HFF-Myc (cell line): ENCODE measurements at places on chromosomes 16 and 17.
A peak's percentile ranks its signal among the peaks of the same experiment; 100 is the strongest.

- DNase-seq, result no peak
Measured at GRCh38 chr17:69761011-69761410, 314.0 kb upstream of the KCNJ16 start.

DNA sequence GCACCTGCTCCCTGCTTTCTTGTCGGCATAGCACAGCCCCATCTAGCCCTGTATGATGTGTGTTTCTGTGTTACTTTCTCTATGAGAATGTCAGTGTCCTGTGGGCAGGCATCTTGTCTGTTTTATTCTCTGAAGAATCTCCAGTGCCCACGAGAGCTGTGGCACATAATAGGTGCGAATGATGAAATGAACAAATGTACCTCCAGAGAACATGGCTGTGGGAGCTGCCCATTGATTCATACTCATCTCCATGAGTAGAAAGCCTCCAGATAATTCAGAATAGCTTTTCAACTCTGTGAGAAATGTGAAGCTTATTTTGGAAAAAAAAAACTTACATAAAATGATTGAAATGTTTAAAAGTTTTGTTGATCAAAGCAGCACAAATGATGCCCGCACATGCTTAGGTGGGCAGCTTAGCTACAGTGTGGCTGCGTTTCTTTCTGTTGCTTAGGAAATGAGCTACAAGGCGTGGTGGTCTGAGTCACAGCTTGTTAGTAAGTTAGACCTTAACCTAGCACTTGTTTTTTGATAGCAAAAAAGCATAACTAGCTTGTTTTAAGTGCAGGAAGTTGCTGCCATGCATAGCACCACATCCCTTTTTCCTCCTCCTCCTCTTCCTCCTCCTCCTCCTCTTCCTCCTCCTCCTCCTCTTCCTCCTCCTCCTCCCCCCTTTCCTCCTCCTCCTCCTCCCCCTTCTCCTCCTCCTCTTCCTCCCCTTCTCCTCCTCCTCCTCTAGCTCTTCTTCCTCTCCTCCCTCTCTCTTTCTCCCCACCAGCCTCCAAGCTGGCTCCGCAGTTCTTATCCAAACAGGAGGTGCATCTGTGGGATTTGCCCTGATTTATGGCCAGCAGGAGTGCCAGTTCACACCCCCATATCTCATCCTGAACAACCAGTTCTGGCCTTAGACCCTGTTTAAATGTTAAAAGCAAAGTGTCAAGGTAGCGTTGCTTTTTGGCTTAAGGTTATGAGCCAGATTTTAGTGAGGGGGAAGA, 221.5 kb downstream of the IRF8 start:
- DNase-seq, result no peak

DNA sequence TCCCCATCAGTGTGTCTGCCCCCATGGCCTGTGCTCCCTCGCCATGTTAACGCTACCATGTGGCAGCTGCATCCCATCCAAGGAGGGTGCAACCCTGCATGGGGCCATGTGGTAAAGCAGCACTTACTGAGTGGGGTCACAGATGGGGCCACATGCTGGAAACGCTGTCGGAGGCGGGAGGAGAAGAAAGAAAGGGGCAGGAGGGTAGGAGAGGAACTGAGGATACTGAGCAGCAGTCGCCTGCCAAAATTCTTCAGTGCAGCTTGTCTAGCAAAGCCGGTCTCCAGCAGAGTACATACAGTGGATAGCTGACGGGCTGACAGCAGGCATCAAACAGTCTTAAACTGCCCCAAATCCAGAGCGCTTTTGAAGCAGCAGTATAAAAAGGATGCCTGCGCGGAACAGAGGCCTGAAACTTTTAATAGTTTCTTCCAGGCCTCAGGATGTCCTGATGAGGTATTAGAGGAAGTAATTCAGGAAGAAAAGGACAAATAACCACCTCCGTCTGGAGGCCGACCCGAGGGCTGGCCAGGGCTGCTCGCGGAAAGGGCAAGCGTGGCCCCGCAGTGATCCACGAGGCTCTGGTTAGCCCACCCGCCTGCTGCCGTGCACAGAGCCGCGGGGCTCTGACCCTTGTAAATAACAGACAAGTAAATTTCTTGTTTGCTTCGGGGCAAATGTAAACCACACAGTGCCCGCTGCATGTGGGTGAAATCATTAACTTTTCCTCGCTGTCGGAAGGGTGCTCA, 149.0 kb downstream of the CCDC182 start:
- no peak for DNase-seq

DNA sequence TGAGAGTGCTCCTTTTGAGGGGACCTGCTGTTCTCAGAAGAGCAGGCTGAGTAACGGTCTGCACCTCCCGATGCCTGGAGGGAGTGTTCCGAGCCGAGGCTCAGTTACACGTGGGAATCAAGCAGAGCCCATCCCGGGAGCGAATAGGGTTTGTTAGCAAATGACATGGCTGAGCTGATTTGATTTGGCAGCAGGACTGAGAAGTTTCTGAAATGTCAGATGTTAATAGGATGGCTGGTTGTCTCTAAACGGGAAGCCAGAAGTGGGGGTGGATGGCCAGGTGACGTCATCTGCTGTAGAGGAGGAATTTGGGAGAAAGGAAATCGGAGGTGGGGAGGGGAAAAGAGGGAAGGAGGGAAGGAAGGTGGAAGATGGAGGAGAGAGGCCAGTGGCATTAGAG, 128.0 kb downstream of the RAP1GAP2 start:
- DNase-seq, result no peak

DNA sequence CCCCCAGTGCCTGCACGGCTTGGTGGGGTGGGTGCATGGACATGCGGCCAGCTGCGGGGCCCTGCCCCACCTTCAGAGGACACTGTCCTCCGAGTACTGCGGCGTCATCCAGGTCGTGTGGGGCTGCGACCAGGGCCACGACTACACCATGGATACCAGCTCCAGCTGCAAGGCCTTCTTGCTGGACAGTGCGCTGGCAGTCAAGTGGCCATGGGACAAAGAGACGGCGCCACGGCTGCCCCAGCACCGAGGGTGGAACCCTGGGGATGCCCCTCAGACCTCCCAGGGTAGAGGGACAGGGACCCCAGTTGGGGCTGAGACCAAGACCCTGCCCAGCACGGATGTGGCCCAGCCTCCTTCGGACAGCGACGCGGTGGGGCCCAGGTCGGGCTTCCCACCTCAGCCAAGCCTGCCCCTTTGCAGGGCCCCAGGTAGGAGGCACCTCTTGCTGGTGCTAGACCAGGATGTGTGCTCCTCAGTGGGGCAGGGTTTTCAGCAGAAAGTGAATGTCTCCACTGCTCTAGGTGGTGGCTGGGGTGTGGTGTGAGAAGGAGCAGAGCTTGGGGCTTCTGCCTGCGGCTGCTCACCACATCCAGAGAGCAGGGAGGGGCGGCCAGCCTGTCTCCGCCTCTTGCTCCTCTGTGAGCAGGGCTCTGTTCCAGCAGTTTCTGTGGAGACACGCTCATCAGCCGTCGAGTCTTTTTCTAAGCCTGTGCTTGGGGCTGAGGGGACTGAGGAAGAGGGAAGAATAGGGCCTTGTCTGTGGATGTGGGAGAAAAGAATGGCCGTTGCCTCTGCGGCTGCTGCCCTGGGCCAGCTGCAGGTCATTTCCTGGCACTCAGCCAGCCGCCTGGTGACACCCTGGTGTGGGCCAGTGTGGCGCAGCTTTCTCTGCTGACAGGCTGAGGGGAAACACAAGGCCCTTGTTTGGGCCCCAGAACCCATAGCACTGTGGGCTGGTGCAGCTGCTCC, 2.2 kb downstream of the ZNF276 start:
- DNase-seq, result no peak

- no peak for DNase-seq
Measured at GRCh38 chr17:74226252-74226651, 12.9 kb downstream of the TTYH2 start.

- DNase-seq, result no peak
Measured at GRCh38 chr16:10206215-10206614, 24.0 kb upstream of the GRIN2A start.

GRCh38 chr17:35817196-35817595, 7.9 kb downstream of the TAF15 start:
- DNase-seq, result no peak

GRCh38 chr16:15690296-15690695, 40.3 kb downstream of the NDE1 start:
- no peak for DNase-seq

- no peak for DNase-seq
Measured at GRCh38 chr17:66073384-66073783, 118.5 kb downstream of the CEP112 start.

DNA sequence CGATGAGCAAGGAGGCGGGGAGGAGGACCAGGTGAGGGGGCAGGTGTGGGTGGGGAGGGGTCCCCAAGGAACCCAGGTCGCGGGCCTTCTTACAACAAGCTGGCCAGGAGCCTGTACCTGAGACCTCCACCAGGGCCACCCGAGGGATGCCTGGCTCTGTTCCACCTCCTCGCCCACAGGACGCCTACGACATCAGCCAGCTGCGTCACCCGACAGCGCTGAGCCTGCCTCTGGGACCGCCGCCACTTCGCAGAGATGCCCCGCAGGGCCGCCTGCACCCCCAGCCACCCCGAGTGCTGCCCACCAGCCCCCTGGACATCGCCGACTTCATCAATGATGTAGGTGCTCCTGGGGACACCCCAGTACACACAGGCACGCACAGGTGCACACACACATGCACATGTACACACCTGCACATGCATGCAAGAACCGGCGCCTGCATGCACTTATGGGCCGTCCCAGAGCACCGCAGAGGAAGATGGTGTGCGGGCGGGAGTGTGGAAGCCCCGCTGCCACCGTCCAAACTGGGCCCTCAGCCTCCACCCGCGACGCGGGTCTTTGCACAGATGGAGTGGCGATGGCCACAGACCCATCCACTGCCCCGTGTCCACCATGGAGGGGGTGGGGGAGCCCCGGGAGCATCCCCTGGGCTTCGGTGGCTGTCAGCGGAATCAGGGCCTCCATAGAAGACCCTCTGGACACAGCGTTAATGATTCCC, 6.6 kb downstream of the SLC22A31 start:
- DNase-seq, result no peak

DNA sequence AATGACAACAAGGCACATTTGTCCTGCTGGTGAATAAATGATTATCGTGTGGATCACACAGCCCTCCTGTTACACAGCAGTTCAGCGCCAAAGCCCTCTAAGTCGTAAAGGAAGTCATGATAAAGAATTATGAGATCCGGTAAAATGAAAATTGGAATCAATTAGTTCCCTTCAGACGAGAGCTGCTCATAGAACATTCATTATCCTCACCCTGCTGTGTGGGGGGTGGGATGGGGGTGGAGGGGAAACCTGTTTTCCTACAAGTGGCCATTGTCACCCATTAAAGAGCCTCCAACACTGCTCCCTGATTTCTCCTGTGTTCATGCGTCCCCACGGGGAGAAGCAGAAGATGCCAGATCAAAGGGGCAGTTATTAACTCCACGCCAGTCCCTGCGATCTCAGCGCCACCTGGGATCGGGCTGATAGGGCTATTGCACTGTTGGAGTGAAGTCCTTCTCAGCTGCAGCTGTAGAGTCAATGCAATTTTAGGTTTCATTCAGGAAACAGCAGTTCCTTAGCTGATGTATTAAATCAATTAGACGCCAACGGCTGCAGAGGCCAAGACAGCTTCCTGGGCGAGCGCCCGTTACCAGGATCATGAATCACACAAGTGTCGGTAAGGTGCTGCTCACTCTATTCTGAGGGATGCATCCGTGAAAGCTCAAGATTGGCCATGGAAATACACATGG, 19.2 kb upstream of the CACNG4 start:
- DNase-seq, result no peak

- peak; percentile 88 for DNase-seq
Measured at GRCh38 chr16:70691223-70692129, 5.6 kb upstream of the MTSS2 start.

- no peak for DNase-seq
Measured at GRCh38 chr17:45227926-45228762, 6.5 kb downstream of the FMNL1 start.

- no peak for DNase-seq
Measured at GRCh38 chr16:832652-833336, 32.3 kb upstream of the GNG13 start.

DNA sequence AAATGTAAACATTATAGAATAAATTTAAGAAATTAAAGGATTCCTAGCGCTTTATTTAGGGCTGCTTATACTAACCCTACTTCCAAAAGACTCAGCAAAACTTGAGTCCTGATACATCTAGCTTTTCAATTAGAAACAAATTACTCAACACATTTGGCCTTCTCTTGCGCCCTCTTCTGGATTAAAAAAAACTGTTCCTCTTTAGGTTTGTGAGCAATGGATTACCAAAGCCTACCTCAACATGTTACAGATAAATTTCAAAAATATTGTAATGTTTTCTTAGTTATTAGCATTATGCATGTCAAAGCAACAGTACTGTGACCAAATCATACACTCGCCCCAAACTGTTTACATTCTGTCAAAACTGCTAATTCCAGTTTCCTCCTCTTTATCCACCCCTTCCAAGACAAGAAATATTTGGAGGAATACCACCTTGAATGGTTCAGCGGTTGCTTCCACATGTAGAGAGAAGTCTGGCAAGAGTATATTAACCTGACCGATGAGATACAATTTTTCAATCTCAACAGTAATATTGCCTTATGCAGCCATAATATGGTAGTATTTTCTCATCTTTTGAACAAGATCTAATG, 2.7 kb downstream of the NUFIP2 start:
- DNase-seq, result peak; percentile 47

- no peak for DNase-seq
Measured at GRCh38 chr17:74649909-74650308, 26.4 kb upstream of the CD300E start.

DNA sequence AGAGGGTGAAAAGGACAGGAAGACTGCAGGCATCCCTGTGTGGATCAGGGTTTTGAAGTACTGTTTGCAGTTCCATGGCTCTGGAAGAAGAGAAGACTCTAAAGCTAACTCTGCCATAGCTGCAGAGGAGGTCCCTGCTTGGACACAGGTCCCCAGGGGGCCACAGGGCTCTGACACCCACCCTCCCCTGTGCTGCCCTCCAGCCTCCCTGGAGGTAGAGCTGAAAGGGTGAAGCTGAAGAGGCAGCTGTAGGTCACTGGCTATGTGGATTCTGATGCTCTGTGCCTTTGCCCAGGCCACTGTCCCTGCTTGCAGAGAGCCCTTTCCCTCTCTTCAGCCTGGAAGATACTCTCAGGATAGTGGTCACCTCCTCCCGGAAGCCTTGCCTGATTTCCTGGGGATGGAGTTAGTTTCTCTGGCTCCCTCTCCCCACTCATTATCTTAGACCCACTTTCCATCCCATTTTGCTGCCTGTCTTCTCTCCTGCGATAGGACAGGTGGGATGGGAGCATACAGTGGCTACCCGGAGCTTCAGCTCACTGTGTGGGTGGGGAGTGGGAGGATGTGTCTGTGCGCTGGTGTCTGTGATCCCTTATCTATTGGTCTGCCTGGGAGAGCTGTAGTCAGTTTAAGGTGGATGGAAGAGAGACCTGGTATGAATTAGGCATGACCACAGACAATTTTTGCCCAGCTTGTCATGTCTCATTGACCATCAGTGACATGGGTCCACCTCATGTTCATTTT, 89.8 kb upstream of the TMEM97 start:
- no peak for DNase-seq

DNA sequence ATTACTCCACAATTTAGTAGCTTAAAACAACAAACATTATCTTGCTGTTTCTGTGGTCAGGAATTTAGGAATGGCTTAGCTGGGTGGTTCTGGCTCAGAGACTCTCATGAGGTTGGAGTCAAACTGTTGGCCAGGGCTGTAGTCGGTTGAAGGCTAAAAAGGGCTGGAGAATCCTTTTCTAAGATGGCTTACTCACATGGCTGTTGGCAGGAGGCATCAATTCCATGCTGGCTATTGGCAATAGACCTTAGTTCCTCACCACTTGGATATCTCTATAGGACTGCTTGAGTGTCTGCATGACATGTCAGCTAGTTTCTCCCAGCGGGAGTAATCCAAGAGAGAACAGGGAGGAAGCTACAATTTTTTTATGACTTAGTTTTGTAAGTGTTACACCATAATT, 6.6 kb upstream of the EFCAB13 start:
- no peak for DNase-seq
